Calu3 (cell line): ENCODE measurements at places on chromosomes 5 and 9. TPM values are rescaled to one million over a fixed set of nuclear protein-coding genes. Genes with fewer than 3 reads are reported as not detected.

Gene FBLL1
- 4.9 and 6.0 TPM in 2 replicates for total RNA-seq

Gene PCDHA9
- 0.59 and 0.66 TPM in 2 replicates for total RNA-seq

Gene NEURL1B
- total RNA-seq, result 2.0 and 2.8 TPM in 2 replicates

Gene AMACR
- 9.1 and 10.7 TPM in 2 replicates for total RNA-seq

Gene FOXD1
- 6.4 and 7.8 TPM in 2 replicates for total RNA-seq

Gene SLC25A51
- total RNA-seq, result 9.3 and 10.3 TPM in 2 replicates

Gene GHR
- 0.45 and 0.69 TPM in 2 replicates for total RNA-seq

Gene LMNB1
- 128 and 153 TPM in 2 replicates for total RNA-seq

Gene SPATA31E1
- not detected in 2 replicates for total RNA-seq

Gene ARHGEF39
- 14.2 and 15.4 TPM in 2 replicates for total RNA-seq

Gene TAF11L5
- not detected in 2 replicates for total RNA-seq

Gene GRXCR2
- not detected in 2 replicates for total RNA-seq

Gene NTRK2
- total RNA-seq, result 1.5 and 2.1 TPM in 2 replicates

Gene SPTLC1
- total RNA-seq, result 72.7 and 77.0 TPM in 2 replicates

Gene TSSK1B
- not detected in 2 replicates for total RNA-seq

Gene IFNK
- total RNA-seq, result not detected in 2 replicates

Gene MYOZ3
- total RNA-seq, result not detected in 2 replicates

Gene TXNDC8
- total RNA-seq, result not detected in 2 replicates

Gene PLAC8L1
- 1.4 and 3.8 TPM in 2 replicates for total RNA-seq

Gene NDOR1
- 26.4 and 27.7 TPM in 2 replicates for total RNA-seq

Gene MAMDC4
- total RNA-seq, result 3.1 and 3.6 TPM in 2 replicates

Gene CCDC171
- 2.1 and 2.4 TPM in 2 replicates for total RNA-seq

Gene SPATA9
- 0.44 TPM in 1 of 2 replicates, not detected in the other for total RNA-seq

Gene OLFML2A
- total RNA-seq, result 0.88 and 0.99 TPM in 2 replicates

Gene KCNMB1
- total RNA-seq, result not detected in 2 replicates

Gene CD180
- total RNA-seq, result not detected in 2 replicates

Gene PCDHGA12
- total RNA-seq, result 2.1 and 2.9 TPM in 2 replicates

Gene ZNF782
- total RNA-seq, result 4.7 and 4.8 TPM in 2 replicates

Gene ORM2
- total RNA-seq, result not detected in 2 replicates

Gene C5orf46
- total RNA-seq, result 0.97 TPM in 1 of 2 replicates, not detected in the other

Gene ENTPD2
- 3.8 and 5.8 TPM in 2 replicates for total RNA-seq

Gene PTGER4
- 28.5 and 28.7 TPM in 2 replicates for total RNA-seq
